ENCODE measurements at places on chromosomes 7 and 10.

GRCh38 chr7:13639396-13639795 is 350.1 kb downstream of the ETV1 start:
- no peak overlapping the region for H3K27ac ChIP-seq
- no peak for DNase-seq
- H3K36me3 ChIP-seq: no peaks in the 10 kb centered on the region
- no peaks in the 10 kb centered on the region for H3K27me3 ChIP-seq
- no peaks in the 10 kb centered on the region for H3K4me1 ChIP-seq

GRCh38 chr10:126199221-126199998 is 188.9 kb downstream of the ADAM12 start:
- no peak overlapping the region for H3K4me3 ChIP-seq
- H3K4me1 ChIP-seq: no peaks in the 10 kb centered on the region
- H3K27me3 ChIP-seq: no peaks in the 10 kb centered on the region
- H3K36me3 ChIP-seq: no peaks in the 10 kb centered on the region
- no peak for DNase-seq

- H3K27me3 ChIP-seq: no peaks in the 10 kb centered on the region
- no peaks in the 10 kb centered on the region for H3K4me1 ChIP-seq
- DNase-seq: no peak
Observed at GRCh38 chr7:91162436-91162835, 101.8 kb upstream of the FZD1 start.

DNA sequence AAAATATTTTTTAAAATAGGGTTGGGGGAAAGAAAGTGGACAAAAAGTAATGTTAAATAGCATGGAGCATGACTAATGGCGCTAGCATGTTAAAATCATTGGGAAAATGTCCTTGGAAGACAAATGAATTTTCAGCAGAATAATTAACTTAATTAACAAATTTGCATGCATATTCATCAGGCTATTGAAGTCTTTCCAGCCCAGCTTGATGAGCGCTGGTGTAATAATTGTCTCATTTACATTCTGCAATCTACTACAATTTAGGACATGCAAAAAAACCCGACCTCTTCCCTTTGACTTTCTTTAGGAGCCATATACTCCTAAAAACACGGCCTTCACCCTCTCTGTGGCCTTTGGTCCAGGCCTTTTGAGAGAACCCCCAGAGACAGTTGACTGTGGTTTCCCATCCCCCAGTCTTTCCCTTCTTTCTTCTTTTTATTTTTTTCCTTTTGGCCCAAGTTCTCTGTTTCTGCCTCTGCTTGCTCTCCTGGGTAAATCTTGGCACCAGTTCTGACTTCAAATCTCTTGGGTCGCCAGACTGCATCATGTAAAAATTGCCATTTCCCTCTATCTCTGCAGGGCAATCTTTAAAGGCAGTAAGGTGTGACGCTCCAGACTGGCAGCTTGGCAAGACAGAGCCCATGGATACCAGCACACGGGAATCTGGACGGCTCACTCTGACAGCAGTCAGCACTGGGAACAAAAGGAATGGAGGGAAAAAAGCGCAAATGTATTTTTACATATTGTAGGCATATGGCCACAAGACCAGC is 105.5 kb downstream of the NEUROD6 start:
- H3K36me3 ChIP-seq: no peaks in the 10 kb centered on the region
- H3K27me3 ChIP-seq: no peaks in the 10 kb centered on the region
- no peak overlapping the region for H3K4me3 ChIP-seq
- DNase-seq: no peak
- H3K27ac ChIP-seq: no peak overlapping the region
- no peaks in the 10 kb centered on the region for H3K4me1 ChIP-seq

DNA sequence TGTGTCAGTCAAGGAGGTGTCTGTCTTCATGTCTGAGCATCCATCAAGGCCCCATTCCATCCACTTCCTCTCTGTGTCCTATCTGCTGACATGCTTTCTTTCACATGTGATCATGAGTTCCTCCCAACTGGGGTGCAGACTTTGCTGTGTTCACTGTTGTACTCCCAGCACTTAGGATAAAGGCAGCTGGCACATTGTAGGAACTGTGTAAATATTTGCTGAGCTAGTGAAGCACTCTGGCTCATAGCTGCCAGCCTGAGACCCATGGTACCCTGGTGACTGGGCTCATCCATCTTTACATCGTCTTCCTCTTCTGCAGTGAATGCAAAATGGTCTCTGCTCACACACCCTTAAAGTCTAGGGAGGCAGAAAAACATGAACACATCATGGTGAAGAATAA is 242.2 kb upstream of the IGFBP3 start:
- H3K4me1 ChIP-seq: no peaks in the 10 kb centered on the region
- no peak overlapping the region for H3K4me3 ChIP-seq
- H3K36me3 ChIP-seq: no peaks in the 10 kb centered on the region
- H3K27ac ChIP-seq: no peak overlapping the region
- H3K27me3 ChIP-seq: no peaks in the 10 kb centered on the region

DNA sequence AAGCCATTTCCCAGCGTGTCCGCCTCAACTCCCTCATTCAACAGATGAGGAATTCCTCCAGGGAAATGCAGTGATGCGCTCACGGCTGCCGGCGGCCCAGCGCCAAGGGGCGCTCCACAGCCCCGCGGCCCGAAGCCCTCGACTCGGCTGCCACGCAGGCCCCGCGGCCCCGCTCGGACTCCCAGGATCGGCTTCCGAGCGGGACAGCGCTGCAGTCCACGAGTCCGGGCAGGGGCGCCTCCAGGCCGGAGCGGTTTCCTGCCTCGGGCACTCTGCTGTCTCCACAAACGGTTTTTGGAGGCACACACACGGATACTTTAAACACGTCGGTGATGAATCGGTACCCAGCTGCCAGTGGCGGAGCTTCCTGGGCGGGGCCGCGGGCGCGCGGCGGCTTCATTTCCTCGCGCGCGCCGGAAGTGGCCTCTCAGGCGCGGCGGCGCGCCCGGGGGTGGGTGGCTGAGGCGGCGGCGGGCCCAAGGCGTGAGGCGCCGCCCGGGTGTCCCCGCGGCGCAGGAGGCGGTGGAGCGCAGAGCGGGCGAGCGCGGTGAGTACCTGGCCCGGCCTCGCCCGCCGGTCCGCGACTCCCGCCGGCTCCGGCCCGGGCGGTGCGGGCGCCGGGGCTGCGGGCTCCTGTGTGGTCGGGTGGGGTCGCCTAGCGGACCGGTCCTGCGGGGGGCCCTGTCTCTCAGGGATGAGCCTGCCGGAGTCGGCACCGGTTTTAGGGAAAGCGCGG is at the start of gene CSGALNACT2:
Gene CSGALNACT2, plus strand, starts transcription at position 425 of the 736 bp plus-strand sequence. CDS start 16,705 bp downstream, outside the sequence.
- peak; percentile 88 for DNase-seq
- peaks cover 55% of the 10 kb centered on the region for H3K4me1 ChIP-seq
- H3K27me3 ChIP-seq: no peaks in the 10 kb centered on the region

- no peaks in the 10 kb centered on the region for H3K4me1 ChIP-seq
- H3K36me3 ChIP-seq: no peaks in the 10 kb centered on the region
- H3K27ac ChIP-seq: no peak overlapping the region
Observed at GRCh38 chr7:96216373-96216772, 105.5 kb downstream of the SLC25A13 start.

- H3K4me3 ChIP-seq: peak overlapping the region; percentile 35
- H3K36me3 ChIP-seq: peaks cover 6% of the 10 kb centered on the region
- peak; percentile 40 for DNase-seq
Observed at GRCh38 chr10:45470098-45471012, 96.3 kb downstream of the ALOX5 start.

DNA sequence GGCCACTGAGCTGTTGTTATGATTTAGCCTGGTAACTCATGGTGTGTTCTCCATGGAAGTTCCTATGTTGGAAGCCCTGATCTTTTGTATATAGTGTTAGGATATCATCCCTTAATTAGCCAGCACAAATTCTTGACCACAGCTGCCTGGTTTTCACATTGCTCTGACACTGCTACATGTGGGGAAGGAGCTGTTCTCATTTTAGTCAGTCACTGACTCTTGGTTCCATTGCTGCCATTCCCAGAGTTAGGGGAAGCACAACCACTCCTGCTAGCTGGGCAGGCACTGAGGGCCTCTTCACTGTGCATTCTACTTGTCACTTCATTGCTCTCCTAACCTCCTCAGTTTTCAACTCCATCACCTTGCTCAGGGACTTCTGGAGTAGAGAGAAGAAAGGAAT is 98.4 kb upstream of the GJD4 start:
- H3K36me3 ChIP-seq: peaks cover 3% of the 10 kb centered on the region
- peaks cover 4% of the 10 kb centered on the region for H3K4me1 ChIP-seq
- no peaks in the 10 kb centered on the region for H3K27me3 ChIP-seq
- H3K27ac ChIP-seq: no peak overlapping the region
- DNase-seq: no peak
- no peak overlapping the region for H3K4me3 ChIP-seq

DNA sequence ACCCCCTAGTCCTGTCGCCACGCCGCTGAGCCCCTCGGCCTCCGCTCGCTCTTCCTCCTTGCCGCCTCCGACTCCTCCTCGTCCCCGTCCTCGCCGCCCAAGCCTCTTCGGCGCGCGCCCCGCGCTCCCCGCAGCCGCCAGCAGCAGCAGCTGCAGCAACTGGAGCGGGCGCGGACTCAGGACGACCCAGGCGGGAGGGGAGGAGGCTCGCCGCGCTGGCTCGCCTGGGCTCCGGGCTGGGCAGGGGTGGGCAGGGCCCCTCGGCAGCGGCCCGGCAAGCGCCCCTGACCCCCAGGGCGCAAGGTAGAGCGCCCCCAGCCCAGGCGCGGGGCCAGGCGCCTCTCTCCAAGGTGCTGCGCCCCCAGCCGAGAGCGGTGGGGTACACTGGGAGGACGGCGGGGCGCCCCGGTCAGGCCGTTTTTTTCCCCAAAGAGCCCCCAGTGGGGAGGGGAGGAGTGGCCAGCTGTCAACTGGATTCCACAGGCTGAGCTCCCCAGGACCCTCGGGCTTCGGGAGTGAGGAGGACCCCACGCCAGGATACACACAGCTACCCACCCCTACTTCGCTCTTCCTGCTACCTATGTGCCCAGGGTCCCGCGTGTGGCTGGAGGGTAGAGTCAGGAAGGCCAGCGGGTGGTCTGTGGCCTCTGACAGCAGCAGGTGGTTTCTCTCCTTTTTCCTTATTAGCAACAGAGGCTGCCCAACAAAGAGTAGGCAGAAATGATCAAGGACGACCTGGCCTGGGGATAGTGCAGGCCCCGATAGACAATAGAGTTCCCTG is 903 bp upstream of the KCNMA1 start:
- H3K4me3 ChIP-seq: no peak overlapping the region
- H3K4me1 ChIP-seq: peaks cover 2% of the 10 kb centered on the region
- H3K27ac ChIP-seq: no peak overlapping the region
- peaks cover 67% of the 10 kb centered on the region for H3K27me3 ChIP-seq
- no peaks in the 10 kb centered on the region for H3K36me3 ChIP-seq

DNA sequence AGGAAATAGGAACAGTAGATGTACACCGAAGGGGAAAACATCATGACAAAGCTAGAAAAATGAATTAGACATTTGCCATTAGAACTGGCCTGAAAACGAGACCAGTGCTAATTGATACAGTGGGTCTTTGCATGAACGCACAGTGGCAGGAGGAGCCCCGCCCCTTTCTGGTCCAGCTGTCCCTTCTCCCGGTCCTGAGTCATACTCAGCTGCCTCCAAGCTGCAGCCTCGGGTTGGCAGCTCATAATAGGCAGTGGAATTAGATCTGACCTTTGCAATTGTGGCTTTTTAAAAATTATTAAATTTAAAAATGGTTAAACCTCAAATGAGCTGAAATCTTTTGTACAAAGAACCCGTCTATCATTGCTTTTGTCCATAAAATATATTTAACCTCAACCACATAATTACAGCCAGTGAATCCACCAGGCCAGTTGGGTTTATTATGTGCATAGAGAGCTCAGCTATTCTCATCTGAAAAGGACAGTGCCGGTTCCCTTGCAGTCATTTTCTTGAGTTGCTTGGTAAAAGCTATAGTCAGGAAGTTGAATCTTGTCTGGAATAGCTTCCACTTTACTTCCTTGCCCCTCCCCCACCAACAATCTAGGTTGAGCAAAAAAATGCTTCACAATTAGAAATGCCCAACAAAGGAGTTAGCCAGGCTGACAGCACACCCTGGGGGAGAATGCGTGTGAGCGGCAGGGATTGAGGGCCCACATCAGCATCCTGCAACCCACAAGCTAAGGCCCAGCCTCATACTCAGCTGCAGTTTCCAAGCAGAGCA is 147.1 kb downstream of the BUB3 start:
- no peaks in the 10 kb centered on the region for H3K27me3 ChIP-seq
- peaks cover 3% of the 10 kb centered on the region for H3K4me1 ChIP-seq
- H3K36me3 ChIP-seq: no peaks in the 10 kb centered on the region
- no peak overlapping the region for H3K27ac ChIP-seq
- H3K4me3 ChIP-seq: no peak overlapping the region

DNA sequence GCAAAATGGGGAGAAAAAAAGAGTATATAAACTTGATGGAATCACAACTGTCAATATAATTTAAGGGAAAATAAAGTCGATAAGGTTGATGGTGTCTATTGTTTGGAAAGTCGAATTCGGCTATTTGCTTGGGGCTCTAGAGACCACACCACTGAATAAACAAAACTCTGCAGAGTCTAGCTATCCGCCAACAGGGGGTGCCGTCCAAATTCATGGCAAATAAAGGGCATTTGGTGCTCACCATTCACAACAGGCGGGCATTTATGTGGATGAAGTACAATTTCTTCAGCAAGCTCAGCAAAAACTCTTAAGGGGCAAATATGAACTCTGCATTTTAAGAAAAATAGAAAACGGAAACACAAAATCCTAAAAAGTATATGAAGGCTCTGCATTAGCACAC is 23.3 kb downstream of the CD36 start:
- no peak overlapping the region for H3K4me3 ChIP-seq
- no peaks in the 10 kb centered on the region for H3K4me1 ChIP-seq
- H3K36me3 ChIP-seq: no peaks in the 10 kb centered on the region
- no peak overlapping the region for H3K27ac ChIP-seq
- no peaks in the 10 kb centered on the region for H3K27me3 ChIP-seq

- no peak overlapping the region for H3K4me3 ChIP-seq
- peaks cover 3% of the 10 kb centered on the region for H3K27me3 ChIP-seq
- no peak overlapping the region for H3K27ac ChIP-seq
- peaks cover 7% of the 10 kb centered on the region for H3K4me1 ChIP-seq
- no peaks in the 10 kb centered on the region for H3K36me3 ChIP-seq
- DNase-seq: no peak
Observed at GRCh38 chr10:608331-609261, 80.9 kb downstream of the DIP2C start.

DNA sequence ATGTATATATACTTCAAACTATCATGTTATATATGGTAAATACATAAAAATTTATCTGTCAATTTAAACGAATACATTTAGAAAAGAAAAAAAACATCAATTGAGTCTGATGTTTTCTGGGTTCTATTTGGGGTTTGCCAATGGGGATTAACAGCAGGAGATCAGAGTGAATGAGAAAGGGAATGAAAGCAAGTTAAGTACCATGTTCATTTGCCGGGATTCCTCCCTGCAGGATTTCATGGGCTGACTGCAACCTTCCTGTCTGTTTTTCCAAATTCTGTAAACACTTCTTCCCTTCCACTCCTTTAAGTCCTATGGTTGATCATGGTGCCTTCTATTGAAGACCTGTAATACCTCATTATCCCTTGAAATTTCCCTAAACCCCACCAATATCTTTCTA is 33.9 kb upstream of the SEMA3A start:
- no peak overlapping the region for H3K4me3 ChIP-seq
- H3K27me3 ChIP-seq: no peaks in the 10 kb centered on the region

All from activated T-helper 2 cell treated with anti-CD3 and anti-CD28 coated beads, Interferon-gamma antibody, Interleukin-2, Interleukin-4, amounts not matched to agents 10 μg/mL and 5 μg/mL and 100 μg/mL, durations not matched to agents 14 hours and 24 hours and 36 hours (primary cell).